ENCODE measurements at places on chromosomes 7 and 10.

- DNase-seq, result no peak
Observed at GRCh38 chr10:130709415-130709814, 573.2 kb downstream of the GLRX3 start.

GRCh38 chr10:34181553-34182300, 633.4 kb downstream of the PARD3 start:
- DNase-seq, result no peak

- DNase-seq, result no peak
Observed at GRCh38 chr10:93622942-93623341, 10.6 kb downstream of the PDE6C start.

- no peak for DNase-seq
Observed at GRCh38 chr10:101351477-101351876, 2.5 kb upstream of the BTRC start.

- DNase-seq, result no peak
Observed at GRCh38 chr7:96691702-96692101, 17.9 kb downstream of the SEM1 start.

- DNase-seq, result no peak
Observed at GRCh38 chr7:47951374-47951773, 3.1 kb upstream of the PKD1L1 start.

- no peak for DNase-seq
Observed at GRCh38 chr7:114835861-114836260, 86.0 kb upstream of the MDFIC start.
